Smooth muscle cell of the brain vasculature (primary cell): ENCODE measurements at places on chromosomes 5 and 9.

DNA sequence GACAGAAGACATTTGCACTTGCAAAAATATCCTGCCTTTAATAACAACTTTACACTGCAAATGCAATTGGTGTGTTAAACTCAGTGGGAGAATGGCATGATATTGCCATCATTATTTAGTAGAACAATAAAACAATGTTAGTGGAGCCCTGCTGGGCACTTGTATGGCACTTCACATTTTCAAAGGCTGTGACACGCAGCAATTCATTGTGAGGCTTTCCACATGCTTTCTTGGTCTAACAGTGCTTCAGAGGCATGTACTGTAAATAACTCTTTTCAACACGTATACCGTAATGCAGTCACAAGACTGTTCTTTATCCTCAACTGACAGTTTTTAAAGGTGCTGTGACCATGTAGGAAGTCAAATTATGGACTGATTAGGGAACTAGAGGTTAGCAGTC is 155.5 kb upstream of the EPB41L4A start:
- DNase-seq: no peak

- DNase-seq: no peak
These were observed 197.9 kb upstream of the ADAMTS16 start for GRCh38 chr5:4941957-4942830.

- no peak for DNase-seq
These were observed 45.7 kb upstream of the PPARGC1B start for GRCh38 chr5:149684371-149684770.

DNA sequence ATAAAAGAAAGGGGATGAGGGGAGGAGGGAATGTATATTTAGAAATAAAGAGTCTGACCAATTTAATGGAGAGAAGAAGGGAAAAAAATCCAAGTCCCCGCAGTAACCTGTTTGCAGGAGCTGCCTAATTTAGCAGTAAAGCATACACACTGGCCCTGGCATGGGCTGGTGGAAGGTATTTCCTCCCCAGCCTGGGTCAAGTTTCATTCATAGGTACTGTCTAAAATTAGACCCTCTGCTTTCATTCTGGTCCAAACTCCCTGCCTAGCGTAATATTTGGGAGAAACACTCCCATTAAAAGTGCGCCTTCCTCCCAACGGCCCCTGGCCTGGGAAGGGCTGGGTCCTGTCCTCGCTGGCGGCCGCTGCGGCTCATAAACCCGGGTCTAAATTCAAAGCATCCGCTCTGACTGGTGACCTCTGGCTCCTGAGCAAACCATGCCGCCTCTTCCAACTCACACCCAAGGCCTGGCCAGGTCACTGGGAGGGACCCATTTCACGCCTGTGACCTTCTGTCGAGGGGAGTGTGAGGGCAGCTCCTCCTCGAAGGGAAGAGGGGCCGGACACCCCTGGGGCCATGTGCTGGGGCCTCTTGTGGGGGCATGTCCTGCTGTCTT is 123.2 kb downstream of the FGF18 start:
- DNase-seq: no peak

DNA sequence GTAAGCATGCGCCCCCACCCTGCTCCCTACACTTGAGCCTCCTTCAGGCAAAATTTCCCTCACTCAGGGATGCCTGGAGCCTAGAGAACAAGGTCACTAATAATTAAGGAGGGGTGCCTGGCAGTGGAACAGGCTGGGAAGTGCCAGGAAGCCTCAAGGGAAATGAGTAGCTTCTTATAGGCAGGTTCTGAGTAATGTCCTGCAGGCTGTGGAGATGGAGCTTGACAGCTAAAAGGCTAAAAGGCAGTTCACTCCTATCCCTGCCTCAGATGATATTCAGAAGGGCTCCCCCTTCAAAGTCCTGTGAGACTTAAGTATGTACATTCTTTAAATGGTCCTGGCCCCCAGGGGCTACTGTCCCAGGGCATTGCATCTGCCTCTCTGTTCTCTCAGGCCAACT is 65.5 kb upstream of the SMIM32 start:
- DNase-seq: no peak

GRCh38 chr9:133676450-133676849 is 40.3 kb downstream of the DBH start:
- no peak for DNase-seq

DNA sequence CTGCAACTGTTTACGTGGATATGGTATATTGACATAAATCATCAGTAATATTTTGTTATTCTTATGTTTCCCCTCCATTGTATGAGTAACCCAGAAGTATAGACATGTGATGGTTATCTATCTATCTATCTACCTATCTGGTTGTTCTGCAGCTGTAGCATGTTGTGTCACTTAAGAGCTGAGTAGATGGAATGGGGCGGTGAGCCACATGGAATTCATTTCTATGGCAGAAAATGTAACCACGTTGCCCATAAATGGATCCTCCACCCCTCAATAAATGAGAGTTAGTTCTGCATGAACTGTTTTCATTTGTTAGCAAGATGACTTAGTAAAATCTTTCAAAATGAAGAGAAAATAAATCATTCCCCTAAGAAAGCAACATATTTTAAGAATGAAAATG is 553.2 kb downstream of the MAT2B start:
- no peak for DNase-seq

- no peak for DNase-seq
These were observed 48.6 kb upstream of the SLCO6A1 start for GRCh38 chr5:102547141-102548035.

DNA sequence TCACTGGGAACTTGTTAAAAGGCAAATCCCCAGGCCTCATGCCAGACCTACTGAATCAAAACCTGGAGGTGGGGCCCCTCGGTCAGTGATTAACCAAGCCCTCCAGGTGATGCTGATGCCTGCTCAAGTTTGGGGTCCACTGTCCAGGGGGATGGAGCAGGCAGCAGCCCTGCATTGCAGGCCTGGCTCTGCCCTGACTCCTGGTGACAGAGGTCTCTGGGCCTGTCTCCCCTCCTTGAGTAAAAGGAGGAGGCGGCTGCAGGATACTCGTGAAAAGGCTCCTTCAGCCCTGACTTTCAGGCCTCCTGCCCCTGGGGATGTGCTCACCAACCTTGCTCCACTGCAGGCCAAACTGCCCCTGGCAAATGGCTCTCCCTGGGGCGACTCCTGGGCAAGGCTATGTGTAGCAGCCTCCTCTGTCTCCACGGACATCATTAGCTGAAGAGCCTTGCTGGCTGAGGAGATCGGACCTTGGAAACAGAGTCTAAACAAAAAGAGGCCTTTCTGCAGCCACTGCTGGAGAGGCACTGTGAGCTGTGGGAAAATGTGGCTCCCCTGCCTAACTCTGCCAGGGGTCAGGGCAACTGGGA is 134.8 kb upstream of the ALDH1B1 start:
- DNase-seq: no peak

DNA sequence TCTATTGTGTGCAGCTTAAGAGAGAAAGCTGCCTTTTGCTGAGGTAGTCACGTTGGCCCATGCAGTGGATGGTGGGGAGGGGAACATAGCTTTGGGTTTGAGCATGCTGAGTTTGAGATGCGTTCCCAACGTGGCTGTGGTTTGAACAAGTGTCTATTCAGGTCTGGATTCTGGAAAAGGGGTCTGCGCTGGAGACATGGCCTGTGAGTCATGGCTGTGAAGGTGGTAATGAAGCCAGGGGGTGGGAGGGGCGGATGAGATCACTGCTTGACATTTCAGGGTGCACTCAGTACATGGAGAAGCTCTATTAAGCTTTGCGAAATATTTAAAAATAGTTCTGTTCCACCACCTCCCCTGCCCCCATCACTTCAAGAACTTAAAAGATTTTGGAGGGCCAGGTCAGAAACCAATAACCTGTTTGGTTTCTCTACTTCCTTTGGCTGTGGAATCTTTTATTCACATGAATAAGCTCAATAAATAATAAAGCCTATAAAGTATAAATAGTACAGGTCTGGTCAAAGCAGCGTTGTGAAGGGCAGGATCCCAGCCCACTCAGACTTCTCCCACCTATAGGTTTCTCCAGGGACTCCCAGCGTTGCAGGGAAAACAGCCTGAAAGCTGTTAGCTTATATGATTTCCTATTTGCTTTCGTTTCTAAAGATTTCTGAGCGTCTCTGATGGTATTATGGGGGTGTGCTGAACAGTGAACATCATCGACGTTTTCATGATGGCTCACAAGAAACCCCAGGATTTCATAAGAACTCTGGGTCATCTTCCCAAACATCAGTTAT is 189.9 kb downstream of the NSG2 start:
- DNase-seq: no peak

DNA sequence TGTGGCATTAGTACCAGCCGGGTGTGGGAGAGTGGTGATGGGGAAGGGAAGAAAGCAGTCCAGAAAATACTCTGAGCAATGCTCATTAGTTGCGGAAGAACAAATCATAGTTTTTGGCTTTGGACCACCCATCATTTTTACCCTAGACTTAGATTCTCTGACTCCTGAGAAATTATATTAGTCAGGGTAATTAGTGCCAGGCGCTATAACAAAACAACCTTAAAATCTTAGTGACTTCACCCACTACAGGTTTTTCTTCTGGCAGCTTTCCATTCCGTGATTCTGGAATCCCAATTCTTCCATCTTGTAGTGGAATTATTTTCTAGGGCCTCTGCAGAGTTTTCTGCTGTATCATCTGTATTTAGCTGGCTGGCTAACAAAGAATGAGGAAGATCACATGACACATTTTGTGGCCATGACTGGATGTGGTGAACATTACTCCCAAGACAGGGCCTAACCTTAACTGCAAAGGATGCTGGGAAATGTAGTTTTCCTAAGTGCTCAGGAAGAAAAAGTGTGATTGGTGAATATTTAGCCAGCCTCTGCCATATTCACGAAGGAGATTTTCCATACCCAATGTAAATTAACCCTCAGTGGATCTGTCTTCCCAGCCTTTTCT is 373.0 kb upstream of the MEF2C start:
- DNase-seq: no peak

DNA sequence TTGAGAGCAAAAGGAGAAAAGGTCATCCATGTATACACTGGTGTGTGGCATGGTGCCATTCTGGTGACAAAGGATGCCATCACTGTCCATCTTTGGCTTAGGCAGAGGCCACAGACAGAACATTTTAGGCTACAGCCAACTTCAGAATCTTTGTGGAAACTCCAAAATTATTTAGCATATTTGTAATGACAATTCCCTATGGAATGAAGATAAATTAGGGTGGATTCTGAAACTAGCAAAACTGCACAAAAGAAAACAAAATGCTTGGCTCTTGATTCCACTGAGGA is 92.5 kb downstream of the FBXW11 start:
- no peak for DNase-seq

DNA sequence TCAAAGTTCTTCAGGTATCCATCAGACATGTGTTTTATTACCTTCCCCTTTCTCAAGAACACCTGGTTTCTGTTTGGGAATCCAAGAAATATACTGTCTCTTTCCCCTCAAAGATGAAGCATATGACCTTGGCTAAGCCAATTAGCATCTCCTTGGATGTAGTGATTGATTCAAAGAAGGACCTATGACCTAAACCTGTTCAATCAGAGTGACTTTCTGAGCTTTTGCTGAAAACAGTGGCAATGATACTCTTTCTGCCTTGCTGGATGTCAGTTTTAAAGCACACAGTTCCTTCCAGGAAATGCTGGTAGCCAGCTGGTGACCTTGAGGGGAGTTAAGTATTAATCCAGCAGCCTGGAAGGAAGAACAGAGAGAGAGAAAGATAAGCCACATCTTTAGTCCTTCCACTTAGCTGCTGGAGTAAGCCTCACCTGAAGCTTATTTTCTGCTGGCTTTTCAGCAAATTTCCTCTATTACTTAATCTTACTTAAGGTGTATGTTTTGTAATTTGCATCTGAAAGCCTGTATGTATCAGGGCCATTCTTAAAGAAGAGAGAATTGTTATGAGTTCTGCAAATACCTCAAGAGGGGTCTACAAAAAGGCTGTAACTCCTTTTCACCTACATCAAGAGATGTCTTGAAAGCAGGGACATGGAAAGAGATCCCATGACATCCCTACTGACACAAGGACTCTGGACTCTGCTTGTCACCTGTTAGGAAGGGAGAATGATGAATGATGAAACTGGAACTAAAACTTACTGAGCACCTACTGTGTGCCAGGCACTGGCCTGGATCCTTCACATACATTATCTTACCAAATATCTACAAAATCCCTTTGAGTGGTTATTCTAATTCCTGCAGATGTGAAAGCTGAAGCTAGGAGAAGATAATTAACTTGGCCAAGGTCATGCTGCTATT is 35.2 kb upstream of the PIK3R1 start:
- DNase-seq: no peak

DNA sequence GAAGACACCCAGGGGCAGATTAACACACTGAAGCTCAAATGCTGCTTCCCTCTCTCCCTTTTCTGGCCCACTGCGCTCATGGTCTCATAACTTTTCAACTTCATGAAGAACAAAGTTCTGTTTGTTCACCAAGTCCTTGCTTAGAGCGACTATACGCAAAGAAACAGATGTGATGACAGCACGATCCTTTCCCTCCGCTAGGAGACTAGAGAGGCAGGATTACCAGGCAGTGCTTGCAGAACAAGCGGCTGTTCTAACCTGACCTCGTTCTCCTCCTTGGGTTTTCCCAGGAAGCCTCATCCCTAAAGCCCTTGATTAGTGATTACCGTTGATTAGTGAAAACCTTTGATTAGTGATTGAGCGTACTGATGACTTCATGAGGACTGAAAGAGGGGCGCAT is 649.9 kb downstream of the IRX1 start:
- DNase-seq: no peak

DNA sequence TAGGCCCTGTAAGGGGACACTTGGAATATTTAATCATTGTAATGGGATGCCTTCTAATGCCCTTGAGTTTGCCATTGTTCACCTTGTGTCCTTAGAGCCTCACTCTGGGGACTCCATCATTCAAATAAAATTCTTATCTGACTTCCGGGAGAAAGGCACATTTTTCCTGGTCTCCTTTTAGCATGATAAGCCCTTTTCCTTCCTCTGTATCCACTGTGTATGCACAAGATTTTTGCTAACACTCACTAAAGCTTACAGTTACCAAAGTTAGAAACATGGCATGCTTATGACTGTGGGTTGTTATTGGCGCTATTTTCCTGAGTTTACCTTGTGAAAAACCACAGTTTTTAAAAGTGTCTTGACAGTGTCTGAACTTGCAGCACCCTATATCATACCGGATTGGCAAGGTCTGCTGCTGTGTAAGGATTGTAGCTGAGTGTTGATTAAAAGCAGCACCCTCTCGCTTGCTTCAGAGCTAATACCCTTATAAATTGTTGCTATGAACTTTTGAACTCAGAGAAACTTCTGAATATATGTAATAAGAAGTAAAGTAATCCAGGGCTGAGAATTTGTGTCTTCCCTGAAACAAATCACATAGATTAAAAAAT is 46.4 kb downstream of the SNCAIP start:
- no peak for DNase-seq

GRCh38 chr9:130598188-130598587 is 18.8 kb downstream of the FUBP3 start:
- DNase-seq: no peak

- no peak for DNase-seq
These were observed 29.1 kb downstream of the PLGRKT start for GRCh38 chr9:5408596-5408995.

- DNase-seq: no peak
These were observed 243.4 kb downstream of the ARRDC3 start for GRCh38 chr5:91139572-91140200.

- DNase-seq: no peak
These were observed 123.5 kb upstream of the SPDL1 start for GRCh38 chr5:169460123-169460522.
